Lung microvascular endothelial cell (primary cell): ENCODE measurements at places on chromosomes 1 and 21. TPM values are rescaled to one million over a fixed set of nuclear protein-coding genes. Genes with fewer than 3 reads are reported as not detected.
A peak's percentile ranks its signal among the peaks of the same experiment; 100 is the strongest.

GRCh38 chr1:229070168-229070567 is 200.7 kb upstream of the RAB4A start:
- DNase-seq = peak; percentile 53

DNA sequence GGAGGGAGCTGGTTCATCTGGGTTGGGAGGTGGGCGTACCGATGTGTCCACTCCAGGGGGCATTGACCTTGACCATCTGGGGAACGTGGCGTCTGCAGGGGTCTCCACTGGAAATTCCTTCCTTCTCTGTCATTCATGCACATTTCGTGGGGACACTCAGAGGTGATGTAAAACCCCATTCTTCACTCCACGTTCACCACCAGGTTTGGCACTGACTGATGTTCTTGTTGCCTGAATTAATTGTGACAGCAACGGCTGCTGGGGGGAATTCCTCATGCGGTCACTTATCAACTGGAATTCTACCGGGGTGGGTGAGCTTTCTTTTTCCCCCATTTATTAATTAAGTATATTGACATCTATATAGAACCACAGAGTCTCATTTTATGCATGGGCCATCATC is 18.1 kb upstream of the POFUT2 start:
- no peak for DNase-seq

DNA sequence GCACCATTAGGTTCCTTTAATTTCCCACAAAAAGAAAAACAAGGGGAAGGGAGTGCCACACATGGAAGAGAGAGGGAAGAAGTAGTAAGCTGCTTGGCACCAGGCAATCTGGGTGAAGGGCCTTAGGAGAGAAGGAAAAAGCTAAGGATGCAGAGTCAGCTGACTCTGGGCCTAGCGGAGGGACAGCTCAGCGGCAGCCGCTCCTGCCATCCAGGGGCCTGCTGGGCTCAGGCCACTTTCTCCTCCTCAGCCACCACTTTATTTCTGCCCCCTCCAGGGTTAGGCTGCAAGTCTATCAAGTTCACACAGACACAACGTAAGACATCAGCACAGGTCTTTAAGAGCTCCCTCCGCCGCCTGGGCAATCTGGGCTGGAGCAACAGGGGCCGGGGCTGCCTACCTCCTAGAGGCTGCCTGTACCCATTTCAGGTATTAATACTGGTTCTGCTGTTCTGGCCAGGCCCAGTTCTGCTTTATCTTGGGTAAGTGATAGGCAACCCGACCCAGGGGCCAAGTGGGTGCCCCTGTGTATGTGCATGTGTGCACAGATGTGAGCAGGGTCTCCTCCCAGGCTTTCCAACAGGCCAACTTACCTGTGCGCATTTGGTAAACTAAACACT is 53.6 kb downstream of the SLC45A1 start:
- no peak for DNase-seq

PIGR gene
- not detected in 2 replicates for total RNA-seq

PFKL gene
- total RNA-seq = 196 and 329 TPM in 2 replicates

CLEC20A gene
- not detected in 2 replicates for total RNA-seq

- DNase-seq = no peak
These were observed 25.9 kb upstream of the TARDBP start for GRCh38 chr1:10986525-10986890.

SH3D21 gene
- total RNA-seq = 0.44 and 0.99 TPM in 2 replicates

DNA sequence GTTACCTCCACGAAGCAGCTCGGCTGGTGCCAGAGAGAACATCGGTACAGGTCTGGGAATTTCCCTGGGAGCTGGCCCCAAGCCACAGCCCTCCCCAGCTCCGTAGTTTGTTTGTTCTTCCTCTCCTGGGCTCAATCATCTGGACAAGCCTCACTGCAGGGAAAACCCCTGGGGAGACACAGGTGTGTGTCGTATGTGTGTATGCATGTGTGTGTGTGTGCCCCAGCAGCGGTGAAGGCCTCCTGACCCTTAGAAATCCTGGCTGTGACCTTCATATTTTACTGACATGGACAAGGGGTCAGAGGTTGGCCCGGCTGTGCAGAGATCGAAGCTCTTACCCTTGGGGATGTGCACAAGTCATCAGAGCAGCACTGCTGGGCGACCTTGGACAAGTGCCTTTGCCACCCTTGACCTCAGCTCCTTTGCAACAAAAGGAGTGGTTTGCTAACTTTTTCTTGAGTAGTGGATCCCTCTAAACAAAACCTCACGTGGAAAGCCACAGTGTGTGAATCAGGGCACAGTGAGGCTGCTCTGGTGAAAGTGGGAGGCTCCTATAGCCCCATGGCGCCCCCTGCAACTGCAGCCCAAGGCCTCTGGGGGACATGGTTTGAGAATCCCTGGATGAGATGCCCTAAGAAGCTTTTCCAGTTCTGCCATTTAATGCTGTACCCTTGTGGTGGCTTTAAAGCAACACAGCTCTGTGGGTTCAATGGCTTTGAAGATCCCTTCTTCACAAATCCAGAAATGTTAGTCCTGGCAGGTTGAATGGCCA is 12.3 kb upstream of the IL22RA1 start:
- no peak for DNase-seq

- DNase-seq = no peak
These were observed 318.9 kb downstream of the SEC16B start for GRCh38 chr1:177650947-177651346.

RNASEL gene
- 0.20 and 0.44 TPM in 2 replicates for total RNA-seq

WDR64 gene
- not detected in 2 replicates for total RNA-seq

- DNase-seq = no peak
These were observed 18.3 kb upstream of the HJV start for GRCh38 chr1:146039844-146040194.

GRCh38 chr1:37932759-37933158 is 14.1 kb downstream of the INPP5B start:
- no peak for DNase-seq

SH2D2A gene
- total RNA-seq = under 0.01 TPM in 1 of 2 replicates, not detected in the other

CADM3 gene
- total RNA-seq = under 0.01 and 0.40 TPM in 2 replicates

- no peak for DNase-seq
These were observed 129.8 kb downstream of the CYYR1 start for GRCh38 chr21:26443291-26443690.

GRCh38 chr1:200437088-200437487 is 27.3 kb upstream of the ZNF281 start:
- DNase-seq = no peak

- no peak for DNase-seq
These were observed 278.0 kb upstream of the KAZN start for GRCh38 chr1:14320518-14320917.

DNA sequence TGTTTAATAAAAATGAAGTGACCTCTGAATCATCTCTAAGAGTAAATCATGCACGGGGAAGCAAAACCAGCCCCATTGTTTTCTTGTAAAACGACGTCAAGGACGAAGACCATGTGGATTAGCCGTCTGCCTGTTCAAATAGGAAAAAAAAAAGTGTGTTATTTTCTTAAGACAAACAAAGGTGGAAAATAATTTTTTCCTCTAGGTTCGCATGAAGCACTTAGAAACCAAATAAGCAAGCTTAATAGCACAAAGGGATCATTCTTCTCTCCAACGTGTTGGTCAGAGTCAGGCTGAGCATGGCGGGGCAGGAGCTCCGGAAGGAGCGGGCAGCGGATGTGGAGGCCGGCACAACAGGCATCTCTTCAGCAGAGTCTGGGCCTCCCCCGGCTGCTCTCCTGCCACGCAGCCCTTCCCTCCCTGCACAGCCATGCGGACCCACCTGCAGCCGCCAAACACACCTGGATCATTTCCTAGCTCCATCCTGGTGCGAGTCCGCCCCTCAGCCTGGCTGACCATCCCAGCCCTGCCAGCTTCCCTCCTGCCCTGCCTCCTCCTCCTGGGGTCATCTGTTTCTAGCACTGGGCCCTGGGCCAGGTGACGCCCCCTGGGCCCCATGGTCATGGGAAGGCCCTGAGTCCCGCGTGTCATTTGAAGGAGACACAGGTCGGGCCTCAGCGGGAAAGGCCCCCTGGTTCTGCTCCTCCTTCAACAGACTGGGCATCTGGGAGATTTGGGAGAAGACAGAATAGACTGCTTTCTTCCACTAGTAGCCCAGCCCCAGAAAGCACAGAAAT is 40.2 kb downstream of the MX1 start:
- DNase-seq = no peak

- DNase-seq = peak; percentile 81
These were observed 5.3 kb upstream of the SLC6A9 start for GRCh38 chr1:44036409-44037139.

GRCh38 chr21:27564684-27565301 is 597.9 kb upstream of the ADAMTS5 start:
- DNase-seq = peak; percentile 30

BMP8B gene
- total RNA-seq = under 0.01 and 0.20 TPM in 2 replicates

- no peak for DNase-seq
These were observed 529.9 kb upstream of the BEND5 start for GRCh38 chr1:49306507-49307070.

GRCh38 chr1:43207229-43207853 is 35.2 kb downstream of the CFAP57 start:
- DNase-seq = peak; percentile 92

OR2G6 gene
- total RNA-seq = not detected in 2 replicates

CRYBG2 gene
- total RNA-seq = 0.44 TPM in 1 of 2 replicates, not detected in the other

DNA sequence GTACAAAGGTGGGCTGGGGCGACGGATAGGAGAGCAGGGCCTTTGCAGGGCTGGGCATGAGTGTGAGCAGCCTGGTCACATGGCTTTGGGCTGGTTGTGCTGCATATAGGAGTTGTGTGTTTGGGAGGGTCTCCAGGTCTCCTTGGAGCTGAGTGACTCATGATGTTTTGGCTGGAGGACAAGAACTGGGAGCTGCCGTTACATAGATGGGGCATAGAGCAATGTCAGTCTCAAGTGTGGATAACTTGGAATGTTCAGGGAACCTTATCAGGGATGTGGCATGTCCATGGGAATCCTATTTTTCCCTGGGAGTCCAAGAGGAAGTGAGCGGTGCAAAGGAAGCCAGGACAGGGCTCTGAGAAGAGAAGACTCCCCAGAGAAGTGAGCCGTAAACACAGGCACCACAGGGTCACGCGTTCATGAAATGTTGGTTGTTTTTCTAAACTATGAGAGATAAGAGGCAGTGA is 136.4 kb upstream of the KCNE2 start:
- DNase-seq = no peak

DNA sequence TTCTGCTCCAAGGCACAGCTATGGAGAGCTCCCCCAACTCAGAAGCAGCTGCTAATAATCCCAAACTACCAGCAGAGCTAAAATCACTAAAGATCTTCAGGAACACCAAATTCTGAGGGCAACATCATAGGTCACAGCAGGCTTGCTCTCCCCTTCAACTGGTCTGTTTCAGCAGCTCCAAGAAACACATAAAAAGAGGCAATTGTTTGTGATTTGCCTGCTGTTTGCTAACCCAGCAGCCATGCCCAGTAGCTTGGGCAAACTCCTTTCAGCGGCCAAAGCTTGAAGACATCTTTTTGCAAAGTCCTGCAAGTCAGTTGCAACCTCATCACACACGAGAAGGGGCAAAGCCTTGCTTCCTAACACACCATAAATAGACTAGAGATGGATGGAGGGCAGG is 8.9 kb downstream of the ERI3 start:
- no peak for DNase-seq

- DNase-seq = no peak
These were observed 7.2 kb downstream of the FPGT start for GRCh38 chr1:74205266-74205665.
